ENCODE measurements at places on chromosomes 4 and X. TPM values are rescaled to one million over a fixed set of nuclear protein-coding genes. Genes with fewer than 3 reads are reported as not detected.
A peak's percentile ranks its signal among the peaks of the same experiment; 100 is the strongest.

DNA sequence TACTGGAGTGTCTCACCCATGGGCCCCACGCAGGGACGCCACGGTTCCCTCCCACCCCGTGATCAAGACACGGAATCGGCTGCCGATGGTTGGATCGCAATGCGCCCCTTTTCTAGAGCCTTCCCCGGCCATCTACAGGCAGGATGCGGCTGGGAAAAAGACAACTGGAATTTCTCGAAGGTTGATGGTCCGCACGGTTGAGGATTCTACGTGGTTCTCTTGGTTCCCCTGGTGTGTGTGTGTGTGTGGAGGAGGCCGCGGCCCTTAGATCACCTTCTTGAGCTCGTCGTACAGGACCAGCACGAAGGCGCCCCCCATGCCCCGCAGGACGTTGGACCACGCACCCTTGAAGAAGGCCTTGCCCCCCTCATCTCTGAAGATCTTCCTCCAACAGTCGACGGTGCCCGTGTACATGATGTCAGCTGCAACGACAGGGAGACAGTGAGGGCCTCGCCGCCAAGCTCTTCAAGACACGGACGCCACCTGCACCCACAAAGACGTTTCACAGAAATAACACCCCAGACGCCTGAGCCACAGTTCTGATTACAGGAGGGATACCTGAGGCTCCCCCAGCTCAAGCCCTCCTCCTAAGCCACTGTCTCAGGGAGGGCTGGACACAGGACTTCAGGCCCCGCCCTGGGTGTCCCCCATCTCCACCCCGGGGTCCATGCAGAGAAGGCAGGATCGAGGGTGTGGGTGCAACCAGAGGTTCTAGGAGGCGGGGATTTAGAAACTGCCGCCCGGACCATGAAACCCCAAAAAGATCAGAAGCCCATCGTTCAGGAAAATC, 5.4 kb downstream of the SLC25A6 start:
- no peak for DNase-seq

DNA sequence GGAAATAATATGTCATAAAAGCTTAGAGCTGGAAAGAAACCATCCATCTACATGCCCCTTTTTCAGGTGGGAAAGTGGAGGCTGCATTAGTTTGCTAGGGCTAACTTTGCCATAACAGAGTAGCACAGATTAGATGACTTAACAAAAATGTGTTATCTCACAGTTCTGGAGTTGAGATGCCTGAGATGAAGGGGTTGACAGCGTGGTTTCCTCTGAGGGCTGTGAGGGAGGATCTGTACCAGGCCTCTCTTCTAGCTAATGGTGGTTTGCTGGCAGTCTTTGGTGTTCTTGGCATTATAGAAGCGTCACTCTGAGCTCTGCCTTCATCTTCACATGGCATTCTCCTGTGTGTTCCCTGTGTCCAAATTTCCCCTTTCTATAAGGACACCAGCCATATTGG, 2.4 kb downstream of the CHRNA9 start:
- DNase-seq: no peak

DNA sequence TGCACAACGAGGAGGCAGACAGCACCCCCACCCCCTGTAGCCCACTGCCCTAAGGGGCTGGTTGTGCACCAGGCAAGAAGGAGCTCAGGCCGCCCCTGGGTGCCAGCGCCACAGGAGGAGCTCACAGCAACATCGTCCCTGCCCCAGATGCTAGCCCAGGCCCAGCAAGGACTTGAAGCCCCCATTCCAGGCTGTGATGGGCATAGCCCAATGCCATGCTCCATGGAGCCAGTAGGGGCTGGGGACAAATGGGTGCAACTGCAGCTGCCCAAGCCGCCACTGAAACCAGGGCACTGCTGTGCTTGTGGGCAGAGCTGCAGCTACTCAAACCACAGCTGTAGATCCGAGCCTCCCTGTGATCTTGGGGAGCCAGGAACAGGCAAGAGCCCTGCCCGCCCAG, 241.3 kb upstream of the GIMD1 start:
- no peak for DNase-seq

- peak; percentile 27 for DNase-seq
These were observed 92.3 kb upstream of the TLL1 start for GRCh38 chr4:165780735-165781134.

- no peak for DNase-seq
These were observed 5.0 kb downstream of the DOK7 start for GRCh38 chr4:3468154-3468553.

- no peak for DNase-seq
These were observed 342.5 kb upstream of the NDST3 start for GRCh38 chr4:117691572-117692351.

- no peak for DNase-seq
These were observed 109.6 kb upstream of the GIMD1 start for GRCh38 chr4:106478152-106478551.

DNA sequence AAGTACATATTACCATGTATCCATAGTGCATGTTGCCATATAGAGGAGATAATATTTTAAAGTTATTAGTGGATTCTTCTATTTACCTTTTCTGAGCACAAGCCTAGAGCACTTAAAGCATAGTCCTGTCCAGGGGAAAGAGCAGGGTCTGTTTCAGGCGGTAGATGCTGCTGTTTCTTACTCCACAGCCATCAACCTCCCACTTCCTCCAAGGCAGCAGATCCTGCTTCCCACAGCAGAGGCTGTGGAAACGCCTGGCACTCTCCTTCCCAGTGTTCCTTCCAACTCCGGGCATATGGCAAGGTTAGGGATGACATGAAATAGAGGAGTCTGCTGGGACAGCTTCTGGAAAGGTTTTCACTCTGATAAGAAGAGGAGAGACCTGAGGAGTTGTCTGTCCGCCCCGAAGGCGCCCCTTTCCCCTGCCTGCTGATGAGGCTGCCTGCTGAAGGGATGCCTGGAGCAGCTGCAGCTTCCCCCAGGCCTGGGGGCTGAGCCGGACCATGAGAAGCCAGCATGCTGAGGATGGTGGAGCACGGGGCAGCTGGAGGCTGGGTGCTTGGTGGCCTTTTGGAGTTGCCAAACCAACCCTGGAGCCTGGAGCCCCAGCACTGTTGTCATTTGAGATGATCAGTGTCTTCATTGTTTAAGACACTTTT, 43.9 kb upstream of the SLC25A4 start:
- no peak for DNase-seq

- DNase-seq: peak; percentile 32
These were observed 3.2 kb downstream of the SPP1 start for GRCh38 chr4:87978681-87979080.

DNA sequence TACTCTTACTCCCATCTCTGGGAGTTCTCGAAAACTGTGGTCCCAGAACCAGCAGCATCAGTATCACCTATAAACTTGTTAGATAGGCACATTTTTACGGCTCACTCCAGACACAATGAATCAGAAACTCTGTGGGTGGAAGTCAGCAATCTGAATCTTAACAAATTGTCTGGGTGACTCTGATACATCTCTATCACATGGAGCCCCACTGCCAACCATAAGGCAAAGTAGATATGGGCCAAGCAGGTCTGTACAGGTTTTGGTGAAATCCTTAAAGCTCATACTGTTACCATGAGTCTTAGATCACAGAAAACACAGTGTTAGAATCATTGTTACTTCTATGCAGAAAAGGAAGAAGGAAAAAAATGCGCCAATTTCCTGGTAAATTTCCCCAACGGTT, 122.5 kb upstream of the HCCS start:
- DNase-seq: no peak

DNA sequence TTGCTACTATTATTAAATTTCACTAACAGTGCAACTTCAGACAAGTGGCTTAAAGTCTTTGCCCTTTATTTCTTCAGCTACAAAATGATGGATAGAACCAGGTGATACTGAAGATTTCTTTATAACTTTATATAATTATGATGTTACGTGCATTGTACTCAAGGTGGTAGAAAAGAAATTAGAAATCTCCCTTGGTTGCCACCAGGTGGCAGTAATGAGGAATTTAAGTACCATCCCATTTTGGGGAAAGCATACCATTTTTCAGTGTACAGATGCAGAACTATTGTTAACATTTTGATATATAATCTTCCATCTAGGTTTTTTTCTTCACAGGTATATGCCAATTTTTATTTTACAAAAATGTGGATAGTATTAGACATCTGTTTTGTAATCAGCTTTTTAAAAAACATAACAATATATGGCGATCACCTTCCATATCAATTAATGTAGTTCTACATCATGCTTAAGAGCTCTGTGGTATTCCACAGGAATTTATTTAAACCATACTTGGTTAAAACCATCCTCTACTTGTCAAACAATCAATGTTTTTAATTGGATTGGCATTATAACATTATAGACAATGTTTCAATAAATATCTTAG, 37.7 kb upstream of the RAB33B start:
- peak; percentile 81 for DNase-seq

DNA sequence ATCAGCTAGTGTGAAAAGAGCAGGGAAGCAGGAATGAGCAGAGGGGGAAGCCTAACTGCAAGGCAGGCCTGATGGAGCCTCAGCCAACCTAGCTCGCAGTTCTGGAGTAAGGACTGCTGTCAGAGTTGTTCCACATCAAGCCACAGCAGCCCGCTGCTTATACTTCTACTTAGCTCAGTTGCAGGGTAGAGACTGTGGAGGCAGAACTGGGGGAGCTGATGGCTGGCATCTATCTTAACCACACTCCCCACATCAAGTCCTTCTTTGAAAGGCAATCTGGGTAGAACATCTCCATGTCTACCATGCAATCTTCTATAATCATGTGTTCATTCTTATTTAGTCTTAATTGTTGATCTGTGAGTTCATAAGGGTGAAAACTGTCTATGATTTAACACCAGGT, 46.1 kb downstream of the DDX60 start:
- no peak for DNase-seq

GRCh38 chr4:2320746-2321145, 58.8 kb upstream of the MXD4 start:
- DNase-seq: no peak

GRCh38 chrX:73851014-73852009, 288.3 kb downstream of the CHIC1 start:
- DNase-seq: peak; percentile 95

GRCh38 chrX:133653358-133653757, 238.1 kb upstream of the GPC4 start:
- DNase-seq: no peak

DNA sequence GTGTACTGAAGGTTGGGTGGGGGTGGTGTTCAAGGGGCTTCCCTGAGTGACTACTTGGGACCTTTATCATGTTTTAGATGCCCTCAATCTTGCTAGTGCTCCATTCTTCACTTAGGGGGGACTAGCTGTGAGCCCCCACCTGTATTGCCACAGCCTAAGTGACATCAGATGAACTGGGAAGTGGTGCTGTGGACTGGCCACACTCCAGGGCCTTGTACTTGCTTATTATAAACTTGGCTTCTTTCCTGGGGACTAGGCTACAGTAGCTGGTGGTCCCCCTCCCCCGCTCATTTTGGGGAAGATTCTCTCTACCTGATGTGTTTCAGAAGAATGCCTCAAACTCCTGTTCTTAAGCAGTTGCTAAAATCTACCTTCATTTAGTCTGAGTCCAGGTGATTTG, 46.7 kb upstream of the WDR1 start:
- no peak for DNase-seq

DNA sequence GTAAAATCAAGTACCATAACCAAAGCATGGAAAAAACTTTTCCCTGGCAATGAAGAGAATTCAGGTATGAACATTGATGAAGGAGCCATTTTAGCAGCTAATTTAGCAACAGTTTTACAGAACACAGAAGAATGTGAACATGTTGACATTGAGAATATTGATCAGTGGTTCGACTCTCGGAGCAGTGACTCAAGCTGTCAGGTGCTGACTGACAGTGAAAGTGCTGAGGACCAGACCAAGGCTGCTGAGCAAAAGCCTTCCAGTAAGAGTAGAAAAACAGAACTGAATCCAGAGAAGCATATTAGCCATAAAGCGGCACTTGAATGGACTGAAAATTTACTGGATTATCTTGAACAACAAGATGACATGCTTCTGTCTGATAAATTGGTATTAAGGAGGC, 2.8 kb downstream of the TIGD2 start:
- no peak for DNase-seq

DNA sequence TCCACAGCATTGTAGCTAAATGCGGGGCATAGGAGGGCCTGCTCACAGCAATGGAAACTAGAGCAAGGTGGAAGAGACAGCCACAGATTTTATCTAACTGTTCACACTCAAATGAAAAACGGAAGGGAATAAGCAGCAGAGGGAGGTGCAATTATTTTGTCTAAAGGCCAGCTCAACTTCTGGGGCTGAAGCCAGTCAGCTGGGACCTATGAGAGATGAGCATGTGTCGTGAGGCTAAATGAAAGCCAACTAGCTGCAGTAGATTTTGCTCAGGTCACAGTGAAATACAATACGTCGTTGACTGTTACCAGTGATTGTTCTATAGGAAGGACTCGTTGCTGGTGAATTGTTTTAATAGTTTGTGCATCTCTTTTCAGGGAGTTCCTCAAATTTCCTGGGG, 26.4 kb upstream of the FGFBP2 start:
- DNase-seq: no peak

GRCh38 chrX:74438764-74439163, 17.5 kb downstream of the SLC16A2 start:
- DNase-seq: no peak

GRCh38 chrX:105527759-105528158, 294.6 kb upstream of the NRK start:
- peak; percentile 7 for DNase-seq

GRCh38 chr4:6474053-6474568, 1.7 kb upstream of the PPP2R2C start:
- no peak for DNase-seq

DNA sequence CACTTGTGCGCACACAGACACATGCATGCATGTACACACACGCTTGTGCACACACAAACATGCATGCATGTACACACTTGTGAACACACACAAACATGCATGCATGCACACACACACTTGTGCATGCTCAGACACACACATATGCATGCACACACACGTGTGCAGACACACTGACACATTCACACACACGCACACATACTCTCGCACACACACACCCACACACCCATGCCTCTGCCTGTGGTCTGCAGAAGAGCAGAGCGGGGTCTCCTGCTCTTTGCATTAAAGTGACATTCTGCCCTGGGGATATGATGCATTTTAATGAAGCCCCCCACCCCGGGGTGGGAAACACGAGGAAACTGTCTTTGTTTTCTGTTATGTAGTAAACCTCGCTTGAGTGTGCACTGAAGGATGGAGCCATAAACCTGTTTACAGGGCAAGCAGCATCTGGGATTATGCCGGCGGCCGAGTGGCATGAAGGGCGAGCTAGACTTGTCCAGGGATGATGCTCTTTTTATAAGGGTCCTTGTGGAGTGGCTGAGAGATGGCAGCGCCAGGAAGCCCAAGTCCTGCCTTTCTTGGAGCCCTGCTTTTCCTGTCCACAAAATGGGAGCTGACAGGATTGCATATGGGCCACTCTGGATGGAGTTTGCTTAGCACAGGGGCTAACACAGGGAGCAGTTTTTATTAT, 17.8 kb downstream of the PSAPL1 start:
- DNase-seq: no peak

Gene MAGEA2B
- total RNA-seq: not detected

Gene MMRN1
- 0.45 TPM for total RNA-seq

Gene TXLNG
- 13.9 TPM for total RNA-seq

Gene ZBTB33
- total RNA-seq: 18.3 TPM

Gene GABRG1
- not detected for total RNA-seq

Gene SRPX
- total RNA-seq: 142 TPM

Gene SPP1
- 0.72 TPM for total RNA-seq

Measured in fibroblast of the aortic adventitia (primary cell).